CD4-positive, alpha-beta T cell (primary cell): ENCODE measurements at places on chromosomes 6 and 20. TPM values are rescaled to one million over a fixed set of nuclear protein-coding genes. Genes with fewer than 3 reads are reported as not detected.

The SNAP25 gene
- total RNA-seq: not detected

The C6orf136 gene
- 20.3 TPM for total RNA-seq

The GOPC gene
- total RNA-seq: 9.7 TPM

The UBR2 gene
- 27.7 TPM for total RNA-seq

The VWA7 gene
- 1.7 TPM for total RNA-seq

The CYP39A1 gene
- not detected for total RNA-seq

The JAG1 gene
- 1.2 TPM for total RNA-seq

The MYB gene
- total RNA-seq: 2.0 TPM
